Osteocyte (in vitro differentiated cells): ENCODE measurements at places on chromosomes 6 and 20.
A peak's percentile ranks its signal among the peaks of the same experiment; 100 is the strongest.

GRCh38 chr6:39599341-39599740, 125.9 kb downstream of the KIF6 start:
- H3K4me1 ChIP-seq: peaks cover 27% of the 10 kb centered on the region
- H3K4me3 ChIP-seq: no peak overlapping the region
- H3K27ac ChIP-seq: peak overlapping the region; percentile 73
- no peaks in the 10 kb centered on the region for H3K27me3 ChIP-seq
- no peak for DNase-seq
- H3K36me3 ChIP-seq: no peaks in the 10 kb centered on the region

DNA sequence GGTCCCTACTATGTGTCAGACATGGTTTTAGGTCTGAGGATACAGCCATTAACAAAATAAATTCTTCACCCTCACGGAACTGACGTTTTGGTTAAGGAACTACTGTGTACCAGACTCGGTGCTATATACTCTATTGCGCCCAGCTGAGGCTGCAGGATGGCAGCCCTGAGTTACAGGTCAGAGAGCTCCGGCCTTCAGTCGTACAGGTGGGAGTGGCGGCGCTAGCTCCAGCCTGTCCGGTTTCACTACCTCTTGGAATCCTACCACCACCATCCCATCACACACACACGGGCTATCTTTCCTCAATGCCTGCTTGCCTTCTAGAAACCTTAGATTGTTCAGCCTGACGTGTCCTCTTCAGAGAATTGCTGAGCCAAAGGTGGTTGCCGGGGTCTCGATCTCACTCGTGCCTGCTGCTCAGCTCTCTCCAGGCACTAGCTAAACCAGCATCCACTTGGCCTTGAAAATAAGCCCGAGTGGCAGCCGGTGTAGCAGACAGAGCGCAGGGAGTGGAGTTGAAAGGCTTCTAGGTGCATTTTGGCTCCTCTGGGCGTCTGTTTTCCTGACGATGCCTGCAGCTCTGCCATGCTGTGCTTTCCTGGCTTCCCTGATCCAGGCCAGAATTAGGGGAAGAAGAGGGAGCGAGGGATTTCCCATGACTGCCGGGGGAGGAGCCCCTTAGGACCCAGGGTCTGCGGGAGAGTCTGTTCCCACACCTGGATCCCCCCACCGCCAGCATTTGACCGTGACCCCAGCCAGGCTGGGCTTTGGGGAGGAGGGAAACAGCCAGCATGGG, 1.1 kb upstream of the TCF15 start:
- DNase-seq: no peak
- peaks cover 57% of the 10 kb centered on the region for H3K27me3 ChIP-seq
- H3K27ac ChIP-seq: no peak overlapping the region
- peaks cover 6% of the 10 kb centered on the region for H3K4me1 ChIP-seq
- H3K4me3 ChIP-seq: no peak overlapping the region

- no peaks in the 10 kb centered on the region for H3K36me3 ChIP-seq
- H3K4me1 ChIP-seq: no peaks in the 10 kb centered on the region
- DNase-seq: peak; percentile 87
These were observed 161.1 kb downstream of the DLL1 start for GRCh38 chr6:170129691-170130171.

- H3K27ac ChIP-seq: no peak overlapping the region
- H3K4me1 ChIP-seq: no peaks in the 10 kb centered on the region
- H3K4me3 ChIP-seq: no peak overlapping the region
These were observed 100.8 kb downstream of the MOXD1 start for GRCh38 chr6:132300323-132300949.

DNA sequence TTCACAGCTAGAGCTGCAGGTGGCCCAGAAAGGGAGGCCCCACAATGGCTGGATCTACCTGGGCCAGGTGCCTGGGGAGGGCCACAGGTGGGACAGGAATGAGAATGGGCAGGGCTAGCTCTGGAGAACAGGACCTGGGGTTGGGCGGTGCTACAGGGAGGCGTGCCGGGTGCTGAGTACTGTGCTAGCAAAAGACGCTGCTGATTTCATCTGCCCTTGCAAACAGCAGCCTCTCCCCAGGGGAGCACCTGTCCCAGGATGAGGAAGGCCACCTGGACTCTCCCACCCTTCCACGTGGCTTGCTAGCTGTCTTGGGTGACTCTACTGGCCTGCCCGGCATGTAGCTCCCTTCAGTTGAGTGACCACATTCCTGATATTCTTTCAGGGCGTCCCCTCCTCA, 6.6 kb upstream of the YTHDF1 start:
- H3K36me3 ChIP-seq: no peaks in the 10 kb centered on the region
- no peak overlapping the region for H3K4me3 ChIP-seq
- H3K4me1 ChIP-seq: peaks cover 22% of the 10 kb centered on the region
- H3K27ac ChIP-seq: no peak overlapping the region
- peaks cover 9% of the 10 kb centered on the region for H3K27me3 ChIP-seq

GRCh38 chr6:111967131-111967530, 86.8 kb upstream of the CCN6 start:
- H3K27me3 ChIP-seq: no peaks in the 10 kb centered on the region
- DNase-seq: no peak
- no peak overlapping the region for H3K27ac ChIP-seq
- H3K36me3 ChIP-seq: no peaks in the 10 kb centered on the region
- no peak overlapping the region for H3K4me3 ChIP-seq
- H3K4me1 ChIP-seq: peaks cover 7% of the 10 kb centered on the region

DNA sequence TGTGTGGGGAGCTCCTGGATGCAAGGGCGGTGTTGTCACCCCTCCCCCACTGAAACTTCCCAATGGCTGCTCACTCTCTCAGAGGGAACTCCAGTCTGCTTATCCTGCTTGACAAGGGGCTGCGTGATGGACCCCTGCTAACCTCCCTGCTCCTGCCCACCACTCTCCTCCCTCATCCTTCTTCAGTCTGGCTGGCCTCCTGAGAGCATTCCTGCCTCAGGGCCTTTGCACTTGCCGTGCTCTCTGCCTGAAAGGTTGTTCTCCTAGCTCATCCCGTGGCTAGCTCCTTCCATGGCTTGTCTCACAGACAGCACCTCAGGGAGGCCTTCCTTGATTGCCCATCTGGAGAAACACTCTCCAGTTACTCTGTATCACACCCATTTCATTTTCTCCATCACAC, 73.9 kb upstream of the ZNFX1 start:
- H3K4me3 ChIP-seq: no peak overlapping the region
- DNase-seq: no peak
- no peak overlapping the region for H3K27ac ChIP-seq
- H3K4me1 ChIP-seq: peaks cover 8% of the 10 kb centered on the region

- no peak for DNase-seq
- H3K27me3 ChIP-seq: peaks cover 44% of the 10 kb centered on the region
- no peak overlapping the region for H3K27ac ChIP-seq
- no peaks in the 10 kb centered on the region for H3K4me1 ChIP-seq
These were observed 238.6 kb upstream of the PLN start for GRCh38 chr6:118309337-118310093.

DNA sequence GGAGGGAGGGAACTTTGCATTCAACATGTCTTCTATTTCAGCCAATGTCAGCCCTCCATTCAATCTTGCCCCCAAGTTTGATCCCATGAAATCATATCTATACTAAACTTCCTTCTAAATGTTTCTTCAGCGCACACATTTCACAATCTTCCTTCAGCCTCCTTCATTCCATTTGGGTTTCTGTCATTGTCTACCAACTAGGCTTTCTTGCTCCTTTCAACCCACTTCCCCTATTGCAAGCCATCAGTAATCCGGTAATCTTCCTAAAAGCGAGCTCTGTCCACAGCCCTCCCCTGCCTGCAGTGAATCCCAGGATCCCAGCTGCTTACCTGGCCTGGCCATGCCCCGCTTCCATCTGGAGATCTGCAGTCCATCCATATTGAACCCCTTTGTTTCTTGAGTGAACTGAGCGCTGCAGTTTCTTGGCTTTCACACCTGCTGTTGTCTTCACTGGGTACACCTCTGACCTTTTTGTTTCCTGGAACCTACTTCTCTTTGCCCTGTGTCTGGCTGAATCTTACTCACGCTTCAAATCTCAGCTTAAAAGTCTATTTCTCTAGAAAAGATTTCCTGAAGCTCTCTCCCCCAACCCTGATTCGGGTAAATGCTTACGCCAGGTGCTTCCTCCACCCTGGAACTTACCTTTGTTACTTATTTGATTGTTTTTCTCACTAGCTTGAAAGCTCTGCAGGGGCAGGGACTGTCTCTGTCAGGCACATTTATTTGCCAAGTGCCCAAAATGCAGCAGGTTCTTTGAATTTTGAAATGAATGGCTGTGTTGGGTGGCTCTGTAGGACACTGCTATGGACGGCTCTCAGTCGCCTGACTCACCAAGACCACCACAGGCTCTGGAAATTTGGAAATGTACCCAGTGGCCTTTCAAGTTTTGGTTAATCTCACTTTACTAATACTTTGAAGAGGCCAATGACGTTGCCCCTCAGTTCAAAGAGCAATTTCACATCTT, 50.3 kb downstream of the ADTRP start:
- H3K36me3 ChIP-seq: peaks cover 2% of the 10 kb centered on the region
- peaks cover 34% of the 10 kb centered on the region for H3K4me1 ChIP-seq
- peak; percentile 25 for DNase-seq
- no peak overlapping the region for H3K27ac ChIP-seq
- H3K27me3 ChIP-seq: no peaks in the 10 kb centered on the region
- no peak overlapping the region for H3K4me3 ChIP-seq
